ENCODE measurements at places on chromosomes 1 and 21.

- no peak for DNase-seq
These were observed 20.4 kb downstream of the PCNT start for GRCh38 chr21:46344219-46344915.

- DNase-seq, result no peak
These were observed 97.7 kb downstream of the PGBD5 start for GRCh38 chr1:230328342-230329015.

DNA sequence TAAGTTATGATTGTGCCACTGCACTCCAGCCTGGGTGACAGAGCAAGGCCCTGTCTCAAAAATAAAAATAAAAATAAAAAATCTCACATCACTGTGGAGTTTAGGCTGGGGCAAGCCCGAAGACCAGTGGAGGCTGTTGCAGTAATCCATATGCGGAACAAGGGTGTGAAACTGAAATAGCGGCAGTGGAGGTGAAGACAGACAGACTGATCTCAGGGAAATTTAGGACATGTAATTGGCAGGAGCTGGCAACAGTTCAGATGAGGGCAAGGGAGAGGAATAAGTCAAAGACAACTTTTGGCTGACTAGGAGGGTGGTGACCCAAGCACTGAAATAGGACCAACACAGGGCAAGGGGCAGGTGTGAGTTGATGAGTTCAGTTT lies 8.4 kb downstream of the ARMH1 start:
- no peak for DNase-seq

DNA sequence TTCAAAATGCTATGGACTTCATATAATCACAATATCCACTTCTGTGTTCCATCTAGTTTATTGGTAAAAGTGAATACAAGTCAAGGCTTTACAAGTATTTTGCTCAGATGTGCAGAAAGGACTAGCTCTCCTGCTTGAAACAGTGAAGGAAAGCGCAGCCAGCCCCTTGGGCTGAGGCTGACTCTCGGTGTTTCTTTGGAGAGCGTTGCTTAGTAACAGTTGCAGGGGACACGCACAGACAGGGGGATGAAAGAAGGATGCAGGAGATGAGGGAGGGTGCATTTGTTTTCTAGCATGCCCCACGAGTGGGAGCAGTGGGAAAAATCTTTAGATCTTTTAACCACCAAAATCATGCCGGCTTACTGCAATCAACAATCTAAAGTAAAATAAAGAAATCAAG lies 9.1 kb downstream of the PYCR2 start:
- DNase-seq, result no peak

GRCh38 chr1:200392625-200393185 lies 17.1 kb downstream of the ZNF281 start:
- DNase-seq, result no peak

DNA sequence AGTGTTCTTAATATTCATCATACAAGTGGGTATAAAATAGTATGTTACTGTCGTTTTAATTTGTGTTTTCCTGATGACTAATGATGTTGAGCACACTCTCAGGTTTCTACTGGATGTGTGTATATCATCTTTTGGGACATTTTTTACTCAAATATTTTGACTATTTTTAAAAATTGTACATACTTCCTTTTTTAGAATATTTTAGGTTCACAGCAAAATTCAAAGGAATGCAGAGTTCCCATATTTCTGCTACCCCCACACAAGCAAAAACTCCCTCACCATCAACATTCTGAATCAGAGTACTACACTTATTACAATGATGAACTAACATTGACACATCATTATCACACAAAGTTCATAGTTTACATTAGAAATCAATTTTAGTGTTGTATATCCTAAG lies 114.5 kb downstream of the DPYD start:
- DNase-seq, result no peak

GRCh38 chr21:45482899-45483821 lies 59.1 kb downstream of the SLC19A1 start:
- DNase-seq, result no peak

GRCh38 chr21:34035619-34036354 lies 37.6 kb upstream of the MRPS6 start:
- no peak for DNase-seq

DNA sequence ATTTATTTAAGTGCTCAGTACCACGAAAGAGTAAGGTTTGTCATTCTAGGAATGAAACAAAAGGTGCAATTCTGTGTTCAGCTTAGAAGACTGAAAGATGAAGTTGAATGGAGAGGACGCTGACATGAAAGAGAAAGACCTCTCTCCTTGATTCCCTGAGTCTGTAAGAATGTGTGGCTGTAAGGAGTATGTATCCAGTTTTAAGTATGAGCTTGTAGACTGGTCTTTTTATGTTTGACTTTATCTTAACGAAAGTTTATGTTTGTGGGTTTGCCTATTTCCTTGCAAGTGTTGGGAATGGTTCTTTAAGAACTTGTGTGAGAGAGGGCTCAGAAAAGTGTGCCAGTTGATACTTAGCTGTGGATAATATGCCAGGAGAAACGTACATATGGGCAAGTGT lies 1.4 kb downstream of the CHD1L start:
- DNase-seq, result no peak

- DNase-seq, result no peak
These were observed at the start of gene IGSF21 for GRCh38 chr1:18107369-18108298. TSS of gene IGSF21 (plus strand) at chr1:18107798. CDS start at chr1:18108129, 331 bp downstream.

- DNase-seq, result no peak
These were observed 103.8 kb downstream of the SLC45A1 start for GRCh38 chr1:8421721-8422120.

DNA sequence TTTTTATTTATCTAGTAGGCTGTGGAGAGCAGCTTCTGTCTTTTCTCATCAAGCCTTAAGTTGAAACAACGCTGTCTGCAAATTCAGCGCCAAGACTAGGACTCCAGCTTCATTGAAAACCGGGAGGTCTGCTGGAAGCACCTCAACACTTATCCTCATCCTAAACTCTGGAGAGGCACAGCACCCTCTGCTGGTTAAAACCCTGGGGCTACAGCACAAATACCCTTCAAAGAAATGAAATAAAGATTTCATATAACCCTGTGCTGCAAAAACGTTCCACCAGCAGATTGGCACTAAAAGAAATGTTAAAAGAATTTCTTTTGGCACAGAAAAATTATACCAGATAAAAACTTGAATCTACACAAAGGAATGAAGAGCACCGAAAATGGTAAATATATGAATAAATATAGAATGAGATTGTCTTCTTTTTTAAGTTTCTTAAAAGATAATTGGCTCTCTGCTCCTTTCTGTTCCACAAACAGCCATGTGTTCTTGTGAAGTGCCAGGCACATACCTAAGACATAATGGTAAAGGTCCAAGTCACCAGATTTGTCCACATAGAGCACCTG lies 227.7 kb upstream of the SAMSN1 start:
- DNase-seq, result no peak

DNA sequence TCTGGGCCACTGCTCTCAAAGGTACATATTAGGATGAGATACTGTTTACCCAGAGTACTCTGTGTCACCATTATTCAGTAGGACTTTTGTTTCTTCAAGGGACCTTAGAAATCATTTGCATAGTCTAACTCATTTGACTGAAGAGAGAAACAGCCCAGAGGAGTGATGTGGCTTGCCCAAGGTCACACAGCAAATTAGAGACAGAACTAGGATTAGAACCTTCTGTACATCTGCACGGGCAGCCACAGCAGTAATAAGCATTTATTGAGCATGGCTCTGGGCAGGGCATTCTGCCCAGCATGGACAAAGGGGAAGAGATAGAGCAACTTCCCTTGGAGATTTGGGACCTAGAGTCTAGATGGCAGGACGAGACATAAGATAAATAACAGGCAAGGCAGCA lies 5.7 kb upstream of the NHLH1 start:
- no peak for DNase-seq

DNA sequence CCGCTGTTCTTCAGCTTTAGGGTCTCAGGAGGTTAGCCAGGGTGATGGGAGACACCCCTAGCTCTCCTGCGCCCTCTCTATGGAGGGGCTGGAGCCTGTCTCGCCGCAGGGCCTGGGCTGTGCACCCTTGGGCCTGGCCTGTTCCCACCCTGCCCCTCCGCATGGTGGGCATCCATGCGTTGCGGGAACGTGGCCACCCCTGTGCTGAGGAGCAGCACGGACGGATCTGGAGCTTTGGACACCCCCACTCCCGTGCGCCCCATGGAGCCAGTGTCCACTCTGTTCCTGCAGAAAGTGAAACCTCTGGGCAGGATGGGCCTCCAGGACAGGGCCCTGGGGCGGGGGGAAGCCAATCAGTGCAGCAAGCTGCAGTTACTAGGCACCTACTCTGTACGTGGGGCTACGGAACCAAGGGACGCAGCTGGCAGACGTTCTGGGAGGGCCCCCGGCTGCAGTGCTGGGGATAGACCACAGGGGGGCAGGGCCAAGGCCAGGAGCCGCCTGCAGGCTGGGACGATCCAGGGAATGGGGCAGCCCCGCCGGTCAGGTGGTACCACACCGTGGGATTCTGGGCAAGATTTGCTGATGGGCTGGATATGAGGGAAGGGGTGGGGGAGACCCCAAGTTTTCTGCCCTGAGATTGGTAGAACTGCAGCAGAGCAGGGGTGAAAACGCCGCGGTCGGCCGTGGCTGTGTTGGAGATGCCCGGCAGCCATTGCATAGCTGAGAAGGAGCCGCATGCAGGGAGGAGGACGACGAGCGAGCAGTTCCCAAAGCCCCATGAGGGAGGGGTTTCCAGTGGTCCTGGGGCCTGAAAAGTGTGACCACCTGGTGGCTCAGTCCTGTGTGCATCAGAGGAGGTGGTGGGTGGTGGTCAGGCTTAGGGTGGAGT lies 43.3 kb downstream of the TP73 start:
- DNase-seq, result no peak

DNA sequence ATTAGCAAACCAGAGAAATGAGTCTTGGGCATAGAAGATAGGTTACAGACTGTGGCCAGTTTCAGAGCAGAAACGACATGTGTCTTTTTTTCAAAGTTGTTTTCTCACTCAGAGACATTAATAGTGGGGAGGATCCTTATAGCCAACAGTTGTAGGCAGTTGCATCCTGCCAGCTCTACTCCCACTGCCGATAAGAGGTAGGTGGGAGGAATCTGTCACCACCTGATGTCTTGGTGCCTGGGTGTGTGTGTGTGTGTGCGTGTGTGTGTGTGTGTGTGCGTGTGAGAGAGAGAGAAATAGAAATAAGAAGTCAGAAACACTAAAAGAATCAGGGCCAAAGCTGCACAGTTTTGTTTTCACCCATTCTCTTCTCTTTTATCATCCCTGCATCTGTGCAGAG lies 219.5 kb downstream of the ZP4 start:
- DNase-seq, result no peak
